Activated CD4-positive, alpha-beta T cell treated with anti-CD3 and anti-CD28 coated beads for 48 hours (primary cell): ENCODE measurements at places on chromosomes 2 and 18.

DNA sequence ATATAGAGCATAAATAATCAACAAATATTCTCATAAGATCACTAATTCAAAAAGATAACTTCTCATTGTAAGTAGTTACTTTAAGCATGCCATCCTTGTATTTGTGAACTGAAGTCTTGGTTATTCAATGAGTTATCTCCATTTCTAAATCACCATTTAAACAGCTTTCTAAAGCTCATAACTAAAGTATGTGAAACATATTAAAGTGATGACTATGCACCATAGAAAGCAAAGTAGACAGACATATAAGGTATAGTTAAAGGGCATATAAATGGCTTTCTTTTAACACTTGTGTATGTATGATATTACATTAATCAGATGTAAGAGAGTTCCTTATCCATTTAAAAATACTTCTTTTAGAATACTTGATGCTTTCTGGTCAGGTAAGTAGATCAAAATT lies 83.5 kb downstream of the IKZF2 start:
- no peak for DNase-seq

DNA sequence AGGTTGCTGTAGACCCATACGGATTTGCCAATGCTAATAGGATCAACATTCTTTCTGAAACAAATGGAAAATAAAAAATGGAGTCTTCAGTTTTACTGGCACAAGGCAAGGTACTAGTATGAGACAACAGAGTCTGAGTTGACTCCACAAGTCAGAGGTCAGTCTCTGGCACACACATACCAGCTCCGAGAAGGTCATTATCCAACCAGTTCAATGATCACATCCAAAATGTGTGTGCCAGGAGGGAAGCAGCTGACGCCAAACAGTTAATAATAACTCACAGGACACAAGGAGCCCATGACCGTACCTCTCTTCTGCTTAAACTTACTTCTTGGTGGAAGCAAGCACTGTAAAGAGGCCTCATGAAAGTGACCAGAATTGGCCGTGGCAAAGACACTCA lies 528.6 kb downstream of the ZNF516 start:
- no peak for DNase-seq

DNA sequence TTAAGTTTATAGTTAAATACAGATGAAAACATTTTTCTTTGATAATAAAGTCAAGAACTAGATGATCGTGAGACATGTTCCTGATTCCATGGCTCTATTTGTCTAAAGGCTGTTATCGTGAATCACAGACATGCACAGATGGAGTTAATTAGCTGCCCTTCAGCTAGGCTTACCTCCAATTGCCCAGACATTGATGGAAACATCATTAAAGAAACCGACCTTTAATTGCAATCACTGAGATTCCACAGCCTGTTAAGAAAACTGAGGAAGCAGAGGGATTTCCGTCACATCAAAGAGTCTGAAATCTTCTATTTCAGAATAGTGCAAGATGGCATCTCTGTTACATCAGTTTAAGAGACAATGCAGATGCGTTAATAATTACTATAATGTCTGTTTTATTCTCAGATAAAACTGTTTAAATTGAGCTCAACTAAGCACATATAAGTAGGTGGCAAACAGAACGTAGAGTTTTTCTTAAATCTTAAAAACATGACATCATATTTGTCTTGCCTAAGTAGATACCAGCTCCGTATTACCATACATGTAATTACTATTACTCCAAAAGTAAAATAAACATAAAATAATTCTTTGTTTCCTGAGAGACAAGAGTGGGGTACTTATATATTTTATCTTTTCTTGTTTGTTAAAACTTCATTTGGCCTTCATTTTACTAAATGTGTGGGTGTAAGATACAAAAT lies 23.9 kb upstream of the CRACDL start:
- DNase-seq = no peak

- DNase-seq = no peak
Observed at GRCh38 chr2:168338803-168339437, 91.5 kb upstream of the STK39 start.

GRCh38 chr2:231680285-231680991 lies 27.9 kb upstream of the PTMA start:
- DNase-seq = no peak

DNA sequence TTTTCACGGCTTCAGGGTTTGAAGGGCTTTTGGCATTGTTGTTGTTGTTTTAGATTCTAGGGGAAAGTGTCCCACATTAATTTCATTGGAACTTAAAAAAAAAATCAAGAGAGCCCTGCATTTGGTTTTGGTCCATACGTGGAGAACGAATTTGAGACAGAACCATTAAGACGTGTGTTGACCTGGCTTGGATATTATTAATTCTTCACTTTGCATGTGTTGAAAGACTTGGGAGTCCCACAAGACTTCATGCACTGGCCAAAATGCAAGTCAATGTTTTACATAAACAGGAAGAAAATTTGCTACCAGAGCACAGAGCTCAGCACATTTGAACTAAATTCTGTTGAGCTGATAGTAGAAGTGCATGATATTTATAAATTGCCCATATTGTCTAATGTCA lies 761.2 kb upstream of the ACVR2A start:
- no peak for DNase-seq

- no peak for DNase-seq
Observed at GRCh38 chr2:228048838-228049490, 132.5 kb downstream of the SPHKAP start.

DNA sequence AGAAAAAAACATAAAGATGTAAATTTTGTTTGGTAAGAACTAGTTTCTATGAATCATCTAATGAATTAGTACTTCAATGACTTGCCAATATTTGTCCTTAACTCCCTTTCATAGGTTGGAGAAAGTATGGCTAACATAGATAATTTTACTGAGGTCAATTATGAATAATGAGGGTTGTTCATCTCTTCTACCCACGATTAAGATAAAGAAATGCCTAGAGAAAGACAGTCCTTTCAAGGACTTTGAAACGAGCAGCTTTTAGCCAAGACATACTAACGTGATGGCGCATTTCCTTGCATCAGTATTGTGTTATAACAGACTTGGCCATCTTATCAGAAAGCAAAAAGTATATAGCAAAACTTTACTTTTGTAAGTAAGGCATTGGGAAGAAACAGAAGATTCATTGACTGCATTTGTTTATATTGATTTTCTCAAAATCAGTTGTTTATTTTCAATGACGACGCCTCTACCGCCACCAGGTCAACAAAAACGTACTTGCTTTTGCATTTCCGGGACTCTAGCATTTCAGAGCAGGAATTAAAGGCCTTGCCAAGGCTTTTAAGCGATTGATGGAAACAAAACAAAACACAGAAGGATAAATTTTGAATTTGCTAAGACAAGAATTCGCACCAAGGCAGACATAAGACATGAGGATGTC lies 961 bp downstream of the RBM43 start:
- no peak for DNase-seq
